ENCODE measurements at places on chromosomes 11 and 22. TPM values are rescaled to one million over a fixed set of nuclear protein-coding genes. Genes with fewer than 3 reads are reported as not detected.

GRCh38 chr11:33926671-33927552 is 35.0 kb upstream of the LMO2 start:
- DNase-seq: no peak

- DNase-seq: no peak
Measured at GRCh38 chr11:14821031-14821430, 71.0 kb downstream of the CYP2R1 start.

DNA sequence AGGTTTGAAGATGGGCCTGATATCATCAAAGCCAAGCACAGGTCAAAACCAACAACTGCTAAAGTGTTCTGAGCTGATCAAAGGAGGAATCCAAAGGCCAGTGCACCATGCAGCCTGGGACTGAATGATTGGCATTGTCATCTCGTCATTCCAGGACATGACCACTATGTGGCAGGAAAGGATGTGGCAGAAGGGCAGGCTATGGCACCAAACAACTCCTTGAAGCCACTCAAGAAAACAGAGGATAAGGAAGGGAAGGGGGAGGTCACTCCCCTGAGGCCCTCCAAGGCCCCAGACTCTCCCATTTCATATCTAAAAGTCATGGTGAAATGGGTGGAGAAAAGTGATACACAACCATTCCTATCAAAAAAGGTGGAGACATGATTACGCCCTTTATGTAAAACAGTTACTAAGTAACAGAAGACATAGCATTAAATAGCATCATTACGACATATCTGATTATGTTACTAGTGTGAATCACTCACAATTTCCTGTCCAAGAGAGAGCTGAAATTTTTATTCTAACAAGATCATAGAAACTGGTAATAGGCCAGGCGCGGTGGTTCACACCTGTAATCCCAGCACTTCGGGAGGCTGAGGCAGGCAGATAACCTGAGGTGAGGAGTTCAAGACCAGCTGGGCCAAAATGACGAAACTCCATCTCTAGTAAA is 49.3 kb downstream of the AHNAK start:
- no peak for DNase-seq

GRCh38 chr22:21042978-21043859 is 2.5 kb upstream of the LRRC74B start:
- no peak for DNase-seq

DNA sequence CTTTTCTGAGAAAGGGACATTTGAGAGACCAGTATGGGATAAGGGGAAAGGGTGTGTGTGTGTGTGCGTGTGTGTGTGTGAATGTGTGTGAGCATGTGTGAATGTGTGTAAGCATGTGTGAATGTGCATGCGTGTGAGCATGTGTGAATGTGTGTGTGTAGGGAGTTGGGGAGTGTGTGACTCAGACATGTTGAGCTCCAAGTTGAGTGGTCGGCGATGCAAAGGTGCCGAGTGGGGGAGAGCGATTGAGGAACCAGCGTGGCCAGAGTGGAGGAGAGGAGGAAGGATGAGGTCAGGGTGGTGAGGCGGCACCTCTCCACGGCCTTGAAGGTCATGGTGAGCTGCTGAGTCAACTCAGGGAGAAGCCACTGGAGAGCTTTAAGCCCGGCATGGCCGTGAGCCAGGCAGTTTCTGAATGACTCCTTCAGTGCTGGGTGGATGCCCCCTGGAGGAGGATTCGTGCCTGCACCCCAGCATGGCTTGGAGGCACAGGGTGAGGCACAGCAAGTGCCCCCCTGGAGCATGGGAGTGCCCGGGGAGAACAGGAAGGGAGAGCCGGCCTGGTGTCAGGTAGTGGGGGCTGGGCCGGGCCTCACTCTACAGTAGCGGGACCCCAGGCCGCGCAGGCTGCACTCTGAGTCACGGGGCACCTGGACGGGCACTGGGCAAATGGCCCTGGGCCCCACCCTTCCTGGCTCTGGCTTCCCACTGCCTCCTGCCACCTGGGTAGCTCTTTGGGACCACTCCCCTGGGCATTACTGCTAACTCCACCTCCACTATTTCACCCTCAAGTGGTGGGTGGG is 8.2 kb upstream of the CCDC88B start:
- DNase-seq: peak; percentile 42

DNA sequence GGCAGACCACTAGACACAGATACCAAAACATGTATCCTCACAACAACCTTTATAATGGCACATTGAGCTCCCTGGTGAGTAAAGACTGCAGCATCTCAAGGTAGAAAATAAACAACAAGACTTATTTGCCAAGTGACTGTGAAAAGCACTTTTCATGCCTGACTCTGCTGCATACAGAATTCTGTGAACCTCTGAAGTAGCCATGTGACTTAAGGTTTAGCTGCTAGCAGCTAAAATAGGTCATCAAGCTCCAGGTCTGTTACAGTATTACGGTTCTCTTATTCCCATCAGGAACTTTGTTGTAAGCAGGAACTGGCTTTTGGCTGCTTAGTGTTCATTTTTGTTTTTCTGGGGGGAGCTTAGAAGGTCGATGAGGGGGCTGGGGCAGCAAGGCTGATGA is 139.4 kb downstream of the PAX6 start:
- DNase-seq: no peak

- DNase-seq: no peak
Measured at GRCh38 chr11:6377902-6378639, 12.2 kb upstream of the SMPD1 start.

DNA sequence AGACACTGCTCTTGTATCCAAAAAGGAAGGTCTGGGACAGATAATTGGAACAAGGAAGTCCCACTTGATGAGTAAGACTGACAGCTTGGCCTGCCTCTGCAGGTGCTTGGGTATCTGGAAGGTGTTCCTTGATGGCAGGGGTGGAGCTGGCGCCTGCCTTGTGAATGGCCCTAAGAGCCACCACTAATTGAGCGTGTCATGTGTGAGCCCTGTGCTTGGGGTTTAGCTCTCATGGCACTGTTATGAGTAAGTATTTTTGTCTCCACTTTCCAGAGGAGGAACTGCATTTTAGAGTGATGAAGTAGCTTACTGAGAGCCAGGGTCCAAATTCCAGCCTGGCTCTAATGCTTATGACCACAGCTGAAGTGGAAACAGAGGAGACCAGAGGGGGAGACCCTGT is 71.2 kb upstream of the NECTIN1 start:
- DNase-seq: no peak

DNA sequence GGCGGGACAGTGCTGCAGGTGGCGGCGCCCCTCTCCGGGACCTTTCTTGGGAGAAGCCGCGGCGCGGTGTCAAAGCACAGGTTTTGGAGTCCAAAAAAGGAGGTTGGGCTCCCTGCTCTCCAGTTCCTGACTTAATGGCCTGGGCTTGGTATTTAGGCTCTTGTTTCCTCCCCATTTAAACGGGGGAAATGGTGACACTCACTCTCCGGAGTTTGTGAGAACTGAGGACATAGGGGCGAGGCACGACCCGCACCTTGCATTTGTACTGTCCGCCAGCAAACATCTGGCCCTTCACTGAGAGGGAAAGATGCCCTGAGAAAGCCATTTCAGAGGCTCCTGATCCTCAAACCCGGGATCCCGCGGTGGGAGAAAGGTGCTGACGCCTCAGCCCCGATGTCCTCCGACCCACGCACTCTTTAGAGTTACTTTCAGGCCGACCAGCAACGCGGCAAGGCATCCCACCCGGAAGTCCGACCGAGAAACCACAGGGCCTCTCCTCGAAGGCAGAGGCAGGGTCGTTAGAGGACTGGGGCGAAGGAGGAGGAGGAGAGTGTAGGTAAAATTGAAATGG is 2.9 kb upstream of the WDR74 start:
- peak; percentile 52 for DNase-seq

DNA sequence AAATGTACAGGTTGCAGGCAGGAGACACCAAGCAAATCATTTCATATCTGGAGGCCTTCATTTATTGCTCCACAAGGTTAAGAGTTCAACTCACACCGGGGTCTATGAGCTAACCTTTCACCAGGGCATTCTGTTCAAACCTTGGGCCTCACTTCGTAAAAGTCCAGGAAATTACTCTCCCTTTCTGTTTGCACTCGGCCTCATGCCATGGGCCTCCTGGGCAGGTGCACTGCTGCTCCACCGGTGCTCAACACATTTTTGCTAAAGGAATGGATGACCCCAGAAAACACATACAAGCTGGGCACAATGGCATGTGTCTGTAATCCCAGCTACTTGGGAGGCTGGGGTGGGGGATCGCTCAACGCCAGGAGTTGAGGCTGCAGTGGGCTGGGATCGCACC is 16.6 kb upstream of the RRP7A start:
- no peak for DNase-seq

- no peak for DNase-seq
Measured at GRCh38 chr22:46416520-46416871, 81.0 kb downstream of the TRMU start.

GRCh38 chr11:129743112-129743815 is 72.4 kb upstream of the TMEM45B start:
- no peak for DNase-seq

DNA sequence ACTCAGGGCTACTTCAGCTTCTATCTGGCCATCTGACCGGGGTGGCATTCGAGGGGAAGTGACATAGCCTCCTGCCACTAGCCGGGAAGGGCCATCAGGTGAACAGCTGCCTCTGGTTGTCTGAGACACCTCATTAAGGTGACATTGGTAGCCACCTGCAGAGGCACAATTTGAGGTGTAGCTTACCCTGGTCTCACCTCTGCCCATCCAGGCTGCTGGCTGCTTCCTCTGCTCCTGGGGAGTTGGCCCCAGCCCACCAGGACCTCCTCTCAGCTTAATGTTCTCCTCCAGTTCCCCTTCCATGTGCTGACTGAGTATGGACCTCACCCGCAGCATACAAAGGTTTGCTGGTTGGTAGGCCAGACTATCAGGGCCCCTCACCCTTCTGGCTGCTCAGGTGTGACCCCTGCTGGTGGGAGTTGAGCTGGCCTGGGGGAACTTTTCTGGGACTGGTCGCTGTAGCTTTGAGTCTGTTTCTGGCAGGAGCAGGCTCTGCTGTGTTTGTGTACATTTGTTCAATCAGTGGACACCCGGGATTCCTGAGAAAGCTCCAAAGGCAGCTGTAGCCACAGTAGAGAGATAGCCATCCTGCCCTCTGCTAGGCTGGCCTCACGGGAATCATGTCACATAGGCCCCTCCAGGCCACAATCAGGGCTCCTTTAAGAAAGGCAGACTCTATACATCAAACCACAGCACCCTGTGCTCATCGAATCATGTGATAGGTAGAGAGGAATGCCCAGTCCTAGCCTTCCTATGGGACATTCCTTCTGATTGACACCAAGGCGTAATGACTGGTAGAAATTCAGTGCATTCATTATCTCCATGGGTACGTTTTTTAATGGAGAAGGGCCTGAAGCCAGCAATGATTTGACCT is 295.1 kb upstream of the PLET1 start:
- peak; percentile 47 for DNase-seq

DNA sequence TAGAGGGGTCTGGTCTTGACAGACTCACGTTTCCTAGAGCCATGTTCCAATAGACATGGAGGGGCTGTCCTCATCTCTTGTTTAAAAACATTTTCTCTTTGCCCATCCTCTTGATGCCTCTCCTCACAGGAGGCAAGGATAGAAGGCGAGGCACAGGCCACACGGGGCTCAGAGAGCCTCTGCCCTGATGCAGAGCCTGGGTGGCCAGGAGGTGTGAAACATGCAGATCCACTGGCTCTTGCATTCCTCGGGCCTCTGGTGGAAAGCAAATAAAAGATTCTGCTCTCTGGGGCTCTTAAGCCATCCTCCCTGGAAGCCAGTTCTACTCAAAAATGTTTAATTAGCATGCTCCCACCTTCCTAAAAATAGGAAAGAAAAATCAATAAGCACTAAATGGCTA is 43.6 kb upstream of the NTM start:
- no peak for DNase-seq

- no peak for DNase-seq
Measured at GRCh38 chr11:115897707-115898106, 393.5 kb upstream of the CADM1 start.

GRCh38 chr22:39674536-39674935 is 104.0 kb downstream of the CACNA1I start:
- no peak for DNase-seq

GRCh38 chr11:14902650-14903350 is 10.8 kb upstream of the CYP2R1 start:
- no peak for DNase-seq

DNA sequence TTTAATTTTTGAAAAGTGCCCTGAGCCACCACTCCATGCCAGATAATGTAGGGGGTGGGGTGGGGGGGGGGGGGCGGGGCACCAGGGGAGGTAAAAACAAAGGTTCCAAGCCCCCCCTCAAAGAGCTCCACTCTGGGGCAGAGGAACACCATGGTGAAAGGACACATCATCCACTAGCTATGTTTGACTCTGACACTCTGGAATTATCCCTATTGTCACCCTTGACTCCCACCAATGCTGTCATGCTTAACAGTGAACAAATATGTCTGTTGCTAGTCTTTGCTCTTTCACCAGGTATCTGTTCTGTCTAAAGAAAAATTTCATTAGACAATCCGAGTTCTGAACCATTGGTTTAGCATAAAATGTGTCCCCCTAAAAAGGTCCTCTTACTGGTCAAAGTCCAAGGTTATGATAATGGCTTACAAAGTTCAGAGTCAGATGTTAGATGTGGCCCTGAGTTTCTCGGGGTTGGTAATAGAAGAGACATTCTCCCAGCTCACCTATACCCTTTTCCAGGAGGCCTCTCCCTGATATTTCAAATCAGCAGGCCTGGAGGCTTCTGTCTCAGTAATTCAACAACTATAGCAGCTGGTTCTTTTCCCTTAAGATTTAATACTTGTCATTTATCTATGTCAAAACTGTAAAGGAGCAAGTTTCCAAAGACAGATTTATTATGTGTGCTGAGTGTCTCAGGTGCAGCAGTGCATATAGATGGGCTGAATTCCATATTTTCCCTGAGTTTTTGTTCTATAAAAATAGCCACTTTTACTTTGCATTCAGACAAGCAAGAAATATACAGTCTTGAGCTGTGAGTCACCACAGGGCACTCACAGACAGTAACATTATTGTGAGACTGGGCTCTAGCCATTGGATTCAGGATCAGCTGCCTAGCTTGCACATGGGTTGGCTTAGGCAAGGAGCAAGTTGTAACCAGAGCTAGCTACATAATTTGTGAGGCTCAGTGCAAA is 174.1 kb downstream of the CSNK2A3 start:
- peak; percentile 70 for DNase-seq

SLC39A13 gene
- polyA plus RNA-seq: 67.5 TPM

ZDHHC24 gene
- 10.7 TPM for polyA plus RNA-seq

SLC25A18 gene
- 0.75 TPM for polyA plus RNA-seq

SCGB1A1 gene
- polyA plus RNA-seq: 6,099 TPM

IL18 gene
- 29.6 TPM for polyA plus RNA-seq

SGSM1 gene
- 0.57 TPM for polyA plus RNA-seq

PLAAT3 gene
- 55.5 TPM for polyA plus RNA-seq

NXPE1 gene
- polyA plus RNA-seq: not detected

SAA4 gene
- polyA plus RNA-seq: 6.4 TPM

C11orf86 gene
- not detected for polyA plus RNA-seq

EWSR1 gene
- polyA plus RNA-seq: 115 TPM

UCP2 gene
- polyA plus RNA-seq: 44.7 TPM

ISX gene
- not detected for polyA plus RNA-seq

PHLDA2 gene
- 24.1 TPM for polyA plus RNA-seq

Data from lung (tissue), 17 donors.